ENCODE measurements at places on chromosomes 3 and 15.
A peak's percentile ranks its signal among the peaks of the same experiment; 100 is the strongest.

DNA sequence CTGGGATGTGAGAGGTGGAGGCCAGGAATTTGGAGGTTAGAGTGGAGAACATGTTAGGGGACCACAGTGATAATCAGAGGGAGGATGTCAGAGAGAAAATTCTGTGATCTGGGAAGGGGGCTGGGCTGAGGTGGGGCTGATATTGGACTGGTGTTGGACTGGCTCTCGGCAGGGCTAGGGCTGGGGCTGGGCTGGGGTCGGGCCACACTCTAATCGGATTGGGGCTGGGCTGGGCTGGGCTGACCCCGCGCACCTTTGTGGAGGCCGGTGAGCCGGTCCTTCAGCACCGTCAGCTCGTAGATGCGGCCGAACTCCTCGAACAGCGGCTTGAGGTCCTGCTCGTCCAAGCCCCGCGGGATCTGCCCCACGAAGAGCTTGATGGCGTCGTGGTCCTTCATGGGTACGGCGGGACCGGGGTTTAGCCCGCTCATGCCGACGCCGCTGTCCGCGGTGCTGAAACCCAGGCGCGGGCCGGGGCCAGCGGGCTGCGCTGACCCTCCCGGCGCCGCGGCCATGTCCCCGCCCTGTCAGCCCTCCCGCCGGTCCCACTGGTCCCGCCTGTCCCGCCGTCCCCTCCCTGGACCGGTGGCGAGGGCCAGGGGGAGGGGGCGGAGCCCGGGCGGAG is 485 bp downstream of the CELF6 start:
- DNase-seq = peak; percentile 82

- DNase-seq = peak; percentile 64
These were observed 44.4 kb downstream of the LSM3 start for GRCh38 chr3:14222900-14223594.

GRCh38 chr3:100875239-100875638 is 118.0 kb downstream of the ABI3BP start:
- peak; percentile 55 for DNase-seq

GRCh38 chr3:127760791-127761440 is 61.4 kb downstream of the MGLL start:
- DNase-seq = no peak

DNA sequence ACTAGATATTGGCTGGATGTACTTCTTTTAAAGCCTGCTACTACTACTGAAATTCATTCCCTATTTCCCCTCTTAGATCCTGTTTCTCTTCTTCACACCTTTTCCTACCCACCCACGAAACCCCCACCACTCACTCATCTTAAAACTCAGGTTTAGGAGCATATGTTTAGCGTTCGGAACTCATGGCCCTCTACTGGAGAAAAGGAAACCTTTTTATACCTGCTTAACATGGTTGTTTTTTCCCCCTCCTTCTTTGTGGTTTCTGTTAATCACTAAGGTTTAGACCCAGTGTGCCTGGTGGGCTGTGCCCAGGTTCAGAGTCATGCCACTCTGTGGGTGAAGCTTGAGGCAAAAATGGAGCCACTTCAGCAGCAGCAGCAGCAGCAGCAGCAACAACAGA is 2.6 kb downstream of the ARID3B start:
- no peak for DNase-seq

- no peak for DNase-seq
These were observed 85.2 kb upstream of the ANKRD34C start for GRCh38 chr15:79197285-79197684.

DNA sequence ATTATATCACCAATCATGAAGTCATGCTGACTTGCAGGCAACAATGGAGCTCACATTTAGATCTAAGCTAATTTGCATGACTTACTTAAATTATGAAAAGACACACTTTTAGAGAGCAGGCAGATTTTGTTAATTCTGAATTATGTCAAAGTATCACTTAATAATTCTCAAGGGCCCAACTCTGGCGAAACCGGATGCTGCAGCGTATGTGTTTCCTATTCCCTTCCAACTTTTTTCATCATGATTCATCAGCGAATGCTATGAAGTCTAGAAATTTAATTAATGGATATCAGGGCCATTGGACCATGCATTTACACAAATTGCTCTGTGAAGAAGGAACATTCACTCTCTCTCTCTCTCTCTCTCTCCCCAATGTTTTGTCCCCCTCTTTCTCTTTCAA is 63.5 kb upstream of the GOLGA8A start:
- DNase-seq = no peak
